Naive thymus-derived CD4-positive, alpha-beta T cell (primary cell): ENCODE measurements at places on chromosomes 13 and 19. TPM values are rescaled to one million over a fixed set of nuclear protein-coding genes. Genes with fewer than 3 reads are reported as not detected.
A peak's percentile ranks its signal among the peaks of the same experiment; 100 is the strongest.

- no peaks in the 10 kb centered on the region for H3K4me1 ChIP-seq
- no peaks in the 10 kb centered on the region for H3K36me3 ChIP-seq
- no peaks in the 10 kb centered on the region for H3K27me3 ChIP-seq
- no peak overlapping the region for H3K27ac ChIP-seq
Measured at GRCh38 chr19:5460748-5461147, 5.5 kb downstream of the ZNRF4 start.

- DNase-seq, result no peak
- no peak overlapping the region for H3K4me3 ChIP-seq
- H3K36me3 ChIP-seq, result no peaks in the 10 kb centered on the region
- no peaks in the 10 kb centered on the region for H3K4me1 ChIP-seq
- no peak overlapping the region for H3K27ac ChIP-seq
Measured at GRCh38 chr13:65091031-65091430, 2139.1 kb downstream of the PCDH9 start.

GRCh38 chr13:27572234-27572901, 48.0 kb downstream of the LNX2 start:
- H3K27ac ChIP-seq, result no peak overlapping the region
- H3K4me3 ChIP-seq, result no peak overlapping the region
- DNase-seq, result no peak
- H3K27me3 ChIP-seq, result no peaks in the 10 kb centered on the region

GRCh38 chr19:39795001-39795400, 16.3 kb downstream of the LEUTX start:
- DNase-seq, result no peak
- H3K4me1 ChIP-seq, result no peaks in the 10 kb centered on the region
- H3K36me3 ChIP-seq, result no peaks in the 10 kb centered on the region
- no peak overlapping the region for H3K27ac ChIP-seq
- no peak overlapping the region for H3K4me3 ChIP-seq
- H3K27me3 ChIP-seq, result no peaks in the 10 kb centered on the region

DNA sequence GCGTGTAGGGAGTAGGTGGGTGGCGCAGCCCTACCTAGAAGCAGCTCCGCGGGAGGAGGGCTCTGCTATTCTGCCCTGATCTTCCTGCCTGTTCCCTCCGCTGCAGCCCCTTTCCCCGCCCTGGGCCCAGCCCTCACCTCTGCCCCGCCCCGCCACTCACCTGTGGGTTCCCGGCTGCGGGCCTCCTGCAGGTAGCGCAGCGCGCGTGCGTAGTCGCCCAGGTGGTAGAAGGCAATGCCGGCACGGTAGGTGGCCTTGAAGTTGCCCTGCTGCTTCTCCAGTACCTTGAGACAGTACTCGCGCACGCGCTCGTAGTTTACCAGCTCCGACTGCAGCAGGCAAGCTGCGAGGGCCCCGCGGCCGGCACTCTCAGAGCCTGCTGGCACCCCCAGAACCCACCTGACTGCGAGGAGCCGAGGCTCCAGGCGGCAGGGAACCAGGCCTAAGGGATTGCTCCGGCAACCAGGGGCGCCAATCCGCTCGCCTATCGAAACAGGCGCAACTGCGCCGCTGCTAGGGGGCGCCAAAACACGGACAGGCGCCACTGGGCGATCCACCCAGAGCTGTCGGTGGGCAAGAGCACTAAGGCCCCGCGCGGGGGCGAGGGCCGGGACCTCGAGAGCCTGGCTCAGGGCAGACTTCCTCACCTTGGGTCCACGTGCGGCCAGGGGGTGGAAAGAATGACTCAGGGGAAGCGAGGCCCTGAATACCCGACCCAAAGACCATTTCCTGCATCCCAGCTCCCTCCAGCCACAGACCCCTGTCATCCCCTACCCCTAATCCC, 965 bp downstream of the TTC9B start:
- peak; percentile 37 for DNase-seq
- no peak overlapping the region for H3K27ac ChIP-seq
- H3K36me3 ChIP-seq, result no peaks in the 10 kb centered on the region
- H3K4me3 ChIP-seq, result no peak overlapping the region
- H3K27me3 ChIP-seq, result peaks cover 10% of the 10 kb centered on the region

- no peaks in the 10 kb centered on the region for H3K27me3 ChIP-seq
- no peaks in the 10 kb centered on the region for H3K36me3 ChIP-seq
- no peaks in the 10 kb centered on the region for H3K4me1 ChIP-seq
- DNase-seq, result no peak
- H3K27ac ChIP-seq, result no peak overlapping the region
Measured at GRCh38 chr13:112113851-112114250, 46.9 kb downstream of the SOX1 start.

GRCh38 chr19:39405958-39406655, 540 bp upstream of the ZFP36 start:
- peak overlapping the region; percentile 100 for H3K4me3 ChIP-seq
- peaks cover 41% of the 10 kb centered on the region for H3K4me1 ChIP-seq
- peaks cover 23% of the 10 kb centered on the region for H3K36me3 ChIP-seq
- DNase-seq, result peak; percentile 95

- H3K4me1 ChIP-seq, result no peaks in the 10 kb centered on the region
- DNase-seq, result no peak
- no peaks in the 10 kb centered on the region for H3K27me3 ChIP-seq
- no peak overlapping the region for H3K4me3 ChIP-seq
- H3K27ac ChIP-seq, result no peak overlapping the region
Measured at GRCh38 chr13:61162106-61162505, 253.5 kb downstream of the PCDH20 start.

DNA sequence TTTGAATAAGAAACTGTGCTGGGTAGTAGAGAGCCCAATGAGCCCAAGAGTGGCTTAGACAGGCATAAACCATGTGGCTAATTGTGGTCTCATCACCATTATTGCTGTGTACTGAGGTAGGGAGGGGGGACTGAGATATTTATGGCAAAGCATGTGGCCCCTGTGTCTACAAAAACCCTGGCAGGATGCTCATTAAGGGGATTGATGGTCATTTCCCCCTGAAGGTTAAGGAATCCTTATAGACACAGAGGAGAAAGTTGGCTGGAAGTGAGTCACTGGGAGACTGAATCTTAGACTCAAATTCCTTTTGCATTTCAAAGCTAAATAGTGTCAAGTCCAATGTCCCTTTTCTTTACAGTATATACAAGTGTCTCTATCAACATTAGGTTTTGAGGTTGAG, 9.8 kb upstream of the DACT3 start:
- no peaks in the 10 kb centered on the region for H3K27me3 ChIP-seq
- no peak overlapping the region for H3K27ac ChIP-seq
- no peak for DNase-seq
- no peaks in the 10 kb centered on the region for H3K4me1 ChIP-seq
- peaks cover 38% of the 10 kb centered on the region for H3K36me3 ChIP-seq

DNA sequence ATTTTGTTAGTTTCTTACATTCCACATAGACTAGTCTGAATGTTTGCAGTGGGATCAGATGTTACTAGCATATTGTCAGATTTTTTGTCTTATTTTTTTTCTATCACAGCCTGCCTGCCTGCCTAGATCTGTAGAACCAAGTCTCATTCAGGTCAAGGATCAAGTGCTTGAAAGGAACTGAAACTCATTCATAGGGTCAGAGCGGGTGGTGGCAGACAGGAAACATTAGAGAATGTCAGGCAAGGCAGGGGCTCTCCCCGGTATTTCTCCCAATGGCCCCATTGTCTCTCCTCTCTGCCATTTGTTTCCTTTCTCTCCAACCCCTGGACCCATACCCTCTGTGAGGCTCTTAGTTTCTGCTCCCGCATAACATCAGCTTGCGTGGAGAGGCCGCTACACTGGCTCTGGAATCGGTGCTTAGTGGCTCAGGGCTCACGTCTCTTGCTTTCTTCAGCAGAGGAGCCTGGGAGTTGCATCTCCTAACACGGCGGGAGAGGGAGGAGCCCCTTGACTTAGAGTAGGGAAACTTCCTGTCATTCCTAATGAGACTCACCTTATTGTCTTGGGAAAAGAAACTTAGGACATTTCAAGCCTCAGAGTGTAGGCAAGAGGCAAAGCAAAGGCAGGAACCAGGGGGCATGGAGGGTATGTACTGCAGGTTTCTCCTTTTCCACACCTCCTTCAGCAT, 35.6 kb upstream of the SPATA13 start:
- DNase-seq, result no peak
- H3K36me3 ChIP-seq, result no peaks in the 10 kb centered on the region
- H3K27ac ChIP-seq, result no peak overlapping the region
- H3K4me3 ChIP-seq, result no peak overlapping the region
- no peaks in the 10 kb centered on the region for H3K27me3 ChIP-seq
- H3K4me1 ChIP-seq, result no peaks in the 10 kb centered on the region

- H3K4me3 ChIP-seq, result no peak overlapping the region
- peak overlapping the region; percentile 93 for H3K27ac ChIP-seq
- H3K36me3 ChIP-seq, result no peaks in the 10 kb centered on the region
- peaks cover 49% of the 10 kb centered on the region for H3K4me1 ChIP-seq
- DNase-seq, result peak; percentile 36
Measured at GRCh38 chr19:43470288-43470687, 4.9 kb upstream of the LYPD3 start.

DNA sequence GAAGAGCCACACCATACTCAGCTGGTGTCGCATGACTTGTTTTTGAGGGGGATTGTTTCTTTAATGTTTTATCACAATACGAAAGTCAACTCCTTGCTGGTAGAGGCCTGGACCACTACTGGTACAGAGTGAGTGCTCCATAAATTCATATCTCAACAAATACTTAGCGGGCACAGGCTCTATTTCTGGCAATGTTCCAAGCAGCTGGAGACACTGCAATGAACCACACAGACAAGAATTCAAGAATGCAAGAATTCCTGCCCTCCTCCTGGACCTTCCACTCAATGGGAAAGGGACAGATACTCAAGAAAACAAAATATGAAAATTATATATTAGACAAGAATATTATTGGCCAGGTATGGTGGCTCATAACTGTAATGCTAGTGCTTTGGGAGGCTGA, 5.1 kb upstream of the FXYD5 start:
- H3K4me3 ChIP-seq, result no peak overlapping the region
- no peaks in the 10 kb centered on the region for H3K27me3 ChIP-seq
- H3K36me3 ChIP-seq, result no peaks in the 10 kb centered on the region
- DNase-seq, result no peak
- H3K4me1 ChIP-seq, result peaks cover 6% of the 10 kb centered on the region
- H3K27ac ChIP-seq, result no peak overlapping the region

DNA sequence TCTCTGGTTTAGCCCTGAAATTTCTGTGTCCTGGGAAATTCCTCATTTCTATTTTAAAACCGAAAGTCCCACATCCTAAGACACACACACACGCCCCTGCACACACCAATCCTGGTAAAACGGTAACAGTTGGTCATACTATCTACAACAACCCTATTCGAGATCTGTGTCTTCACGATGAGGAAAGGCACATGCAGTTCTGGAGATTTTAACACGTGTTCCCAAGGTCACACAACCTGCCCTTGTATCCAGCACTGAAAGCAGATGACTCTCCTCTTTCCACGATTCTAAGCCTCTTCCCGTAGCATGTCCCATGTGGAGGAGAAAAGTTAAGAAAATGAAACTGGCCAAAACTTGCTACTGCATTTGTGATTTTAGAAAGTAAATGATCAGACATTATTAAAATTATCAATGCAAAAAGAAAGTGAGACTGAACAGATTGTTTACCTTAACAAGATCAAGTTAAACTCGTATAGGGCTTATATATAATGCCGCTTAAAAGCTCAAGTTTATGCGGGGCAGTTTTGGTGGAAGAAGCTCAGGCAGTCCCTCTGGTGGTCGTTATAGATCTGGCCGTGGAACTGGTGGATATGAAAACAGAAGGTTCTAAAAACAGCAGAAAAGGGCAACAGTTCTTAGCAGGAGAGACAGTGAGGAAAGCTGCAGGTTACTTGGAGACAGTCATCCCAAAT, 32.7 kb downstream of the VSTM1 start:
- no peaks in the 10 kb centered on the region for H3K4me1 ChIP-seq
- no peak overlapping the region for H3K4me3 ChIP-seq
- no peaks in the 10 kb centered on the region for H3K27me3 ChIP-seq
- no peaks in the 10 kb centered on the region for H3K36me3 ChIP-seq

GRCh38 chr13:43846496-43847158, 32.9 kb downstream of the CCDC122 start:
- no peaks in the 10 kb centered on the region for H3K36me3 ChIP-seq
- DNase-seq, result no peak
- no peaks in the 10 kb centered on the region for H3K27me3 ChIP-seq
- no peaks in the 10 kb centered on the region for H3K4me1 ChIP-seq

DNA sequence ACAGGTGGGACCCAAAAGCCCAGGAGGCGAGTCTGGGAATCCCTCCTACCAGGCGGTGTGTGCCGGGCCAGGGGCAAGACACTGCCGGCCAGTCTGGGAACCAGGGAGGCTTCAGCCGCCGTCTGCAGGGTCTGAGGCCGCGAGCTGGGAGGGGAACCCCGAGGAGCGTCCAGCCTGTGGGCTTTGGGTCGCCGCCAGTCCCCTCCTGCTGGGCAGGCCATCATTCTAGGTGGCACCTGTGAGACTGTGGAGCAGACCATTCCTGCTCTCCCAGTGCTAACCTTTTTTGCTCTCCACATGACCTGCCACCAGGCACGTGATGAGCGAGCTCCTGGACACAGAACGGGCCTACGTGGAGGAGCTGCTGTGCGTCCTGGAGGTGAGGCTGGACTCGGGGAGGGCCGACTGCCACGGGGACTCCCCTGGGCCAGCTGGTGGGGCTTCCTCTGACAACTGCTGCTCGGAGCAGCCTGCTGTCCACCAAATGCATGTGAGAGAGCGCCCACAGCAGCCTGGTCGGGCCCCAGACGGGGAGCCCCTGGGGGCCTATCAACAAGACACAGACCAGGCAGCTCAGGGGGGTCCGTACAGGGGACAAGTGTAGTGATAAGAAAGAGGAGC, 24.6 kb upstream of the F7 start:
- H3K4me3 ChIP-seq, result no peak overlapping the region
- no peaks in the 10 kb centered on the region for H3K36me3 ChIP-seq
- no peaks in the 10 kb centered on the region for H3K4me1 ChIP-seq

DNA sequence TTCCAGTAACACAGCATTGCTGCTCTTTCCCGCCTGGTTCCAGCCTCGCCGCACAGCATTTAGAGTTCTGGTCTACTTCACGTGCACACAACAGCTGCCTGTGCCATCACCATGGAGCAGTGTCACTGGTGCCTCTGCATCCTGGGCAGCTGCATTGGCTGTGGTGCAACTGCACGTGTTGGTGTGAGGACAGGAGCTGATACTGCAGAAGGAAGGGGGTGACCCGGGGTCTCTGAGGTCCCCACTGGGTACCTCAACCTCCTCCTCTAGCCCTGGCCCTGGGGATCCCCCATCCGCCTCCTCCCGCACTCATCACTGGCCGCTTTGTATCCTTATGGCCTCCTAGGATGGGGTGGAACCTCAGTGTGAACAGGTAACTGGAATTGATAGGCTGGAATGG, 112.5 kb downstream of the SOX1 start:
- no peak overlapping the region for H3K27ac ChIP-seq
- no peaks in the 10 kb centered on the region for H3K27me3 ChIP-seq
- no peak for DNase-seq
- H3K4me1 ChIP-seq, result no peaks in the 10 kb centered on the region
- no peaks in the 10 kb centered on the region for H3K36me3 ChIP-seq
- H3K4me3 ChIP-seq, result no peak overlapping the region

GRCh38 chr19:43658001-43658400, 12.0 kb downstream of the PLAUR start:
- no peak overlapping the region for H3K4me3 ChIP-seq
- H3K4me1 ChIP-seq, result no peaks in the 10 kb centered on the region
- DNase-seq, result no peak
- H3K27ac ChIP-seq, result no peak overlapping the region

The C1QTNF9 gene
- not detected for total RNA-seq

The PRODH2 gene
- not detected for total RNA-seq

The NOP53 gene
- 1,038 TPM for total RNA-seq

The SLC15A1 gene
- not detected in 2 replicates for total RNA-seq

The ZNF492 gene
- 0.24 TPM for total RNA-seq

The ZNF729 gene
- total RNA-seq, result not detected

The PRTN3 gene
- total RNA-seq, result not detected

The ZNF221 gene
- total RNA-seq, result 0.74 and 0.87 TPM in 2 replicates

The C13orf42 gene
- not detected for total RNA-seq

The UHRF1 gene
- 0.24 TPM for total RNA-seq

The TMEM150B gene
- 0.69 TPM for total RNA-seq

The PDX1 gene
- total RNA-seq, result not detected

The NLRP4 gene
- not detected for total RNA-seq

The CGB8 gene
- not detected in 2 replicates for total RNA-seq

The EDDM13 gene
- not detected for total RNA-seq

The ZNF480 gene
- total RNA-seq, result 13.3 and 14.1 TPM in 2 replicates

The C2CD4C gene
- total RNA-seq, result 0.10 TPM in 1 of 2 replicates, not detected in the other
